ENCODE measurements at places on chromosomes 11 and 22.

GRCh38 chr11:128596250-128596649 lies 8.9 kb upstream of the ETS1 start:
- no peak for DNase-seq

DNA sequence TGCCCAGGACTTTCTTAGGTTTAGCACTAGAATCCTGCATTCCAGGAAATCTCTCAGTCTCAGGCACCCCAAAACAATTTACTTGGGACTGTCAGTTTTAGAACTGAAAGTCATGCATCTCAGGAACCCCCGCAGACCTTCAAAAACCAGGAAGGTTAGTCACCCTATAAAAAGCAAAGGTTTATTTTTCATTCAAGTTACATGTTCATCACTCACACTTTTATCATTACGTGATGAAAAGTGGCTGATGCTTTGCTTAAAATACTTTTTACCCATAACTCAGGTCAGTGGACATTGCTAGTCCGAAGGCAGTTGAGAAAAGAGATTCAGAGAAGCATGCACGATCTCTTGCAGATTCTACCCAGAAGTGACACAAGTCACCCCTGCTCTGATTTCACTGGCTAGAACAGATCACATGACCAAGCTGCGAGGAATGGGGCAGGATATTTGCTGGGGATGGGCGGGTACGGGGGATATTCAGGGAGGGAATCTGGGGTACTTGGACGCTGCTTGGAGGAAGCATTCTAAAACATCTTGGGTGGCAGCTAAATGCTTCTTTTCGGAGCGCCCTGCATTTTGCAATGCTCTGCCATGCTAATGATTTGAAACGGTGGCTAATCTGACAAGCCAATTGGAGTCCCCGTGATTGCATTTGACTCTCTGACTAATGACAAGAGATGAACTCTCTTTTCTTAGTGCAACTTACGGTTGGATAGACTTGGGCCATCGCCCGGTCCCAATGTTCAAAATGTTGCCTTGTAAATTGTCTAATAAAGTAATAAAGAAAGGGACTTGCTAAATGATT lies 110.2 kb downstream of the MIAT start:
- DNase-seq = no peak

DNA sequence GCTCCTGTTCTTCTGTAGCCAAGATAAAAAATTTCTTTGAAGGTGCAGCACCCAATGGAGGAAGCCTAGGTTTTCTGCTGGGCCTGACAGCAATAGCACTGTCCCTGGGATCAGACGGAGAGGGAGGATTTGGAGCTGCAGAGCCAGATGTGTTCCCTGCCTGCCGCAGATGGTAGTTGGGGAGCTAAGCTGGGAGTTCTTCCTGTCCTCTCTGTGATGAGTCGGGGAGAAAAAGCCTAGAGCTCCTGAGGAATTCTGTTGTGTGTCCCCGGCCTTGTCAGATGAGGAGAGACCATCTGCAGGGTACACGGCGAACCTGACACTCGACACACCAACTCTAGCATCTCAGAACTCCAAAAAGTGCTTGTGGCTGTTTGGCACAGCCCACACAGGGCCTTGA lies 103.8 kb upstream of the CRYBB3 start:
- DNase-seq = no peak

GRCh38 chr11:26319906-26320305 lies 12.0 kb upstream of the ANO3 start:
- DNase-seq = no peak

- DNase-seq = no peak
Measured at GRCh38 chr11:132734217-132734616, 798.1 kb downstream of the OPCML start.

DNA sequence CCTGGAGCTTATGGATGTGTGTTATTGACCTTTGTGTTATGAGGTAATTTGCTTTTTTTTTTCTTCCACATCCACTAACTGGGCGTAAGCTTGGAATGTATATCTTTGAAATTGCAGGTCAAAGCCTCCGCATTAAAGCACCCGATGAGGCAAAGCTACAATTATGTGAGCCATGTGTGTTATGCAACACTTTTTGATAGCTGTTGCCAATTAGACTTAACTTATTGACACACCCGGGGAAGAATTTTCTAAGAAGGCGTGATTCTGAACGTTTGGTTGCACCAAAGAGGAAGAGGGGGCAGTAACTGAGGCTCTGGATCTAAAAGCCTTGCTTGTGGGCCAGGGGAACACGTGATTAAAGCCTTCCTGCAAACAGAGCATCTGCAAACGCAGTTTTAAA lies 610 bp upstream of the TEX12 start:
- DNase-seq = no peak

DNA sequence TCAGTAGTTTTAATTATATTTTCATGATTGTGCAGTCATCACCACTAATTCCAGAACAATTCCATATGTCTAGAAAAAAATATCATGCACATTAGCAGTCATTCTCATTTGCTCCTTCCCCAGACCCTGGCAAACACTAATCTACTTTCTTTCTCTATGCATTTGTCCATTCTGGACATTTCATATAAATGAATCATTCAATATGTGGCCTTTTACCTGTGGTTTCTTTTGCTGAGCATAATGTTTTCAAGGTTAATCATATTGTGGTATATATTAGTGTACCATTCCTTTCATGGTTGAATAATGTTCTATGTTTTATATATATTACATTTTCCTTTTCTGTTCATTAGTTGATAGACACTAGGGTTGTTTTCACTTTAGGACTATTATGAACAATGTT lies 811.1 kb upstream of the RAG2 start:
- no peak for DNase-seq

DNA sequence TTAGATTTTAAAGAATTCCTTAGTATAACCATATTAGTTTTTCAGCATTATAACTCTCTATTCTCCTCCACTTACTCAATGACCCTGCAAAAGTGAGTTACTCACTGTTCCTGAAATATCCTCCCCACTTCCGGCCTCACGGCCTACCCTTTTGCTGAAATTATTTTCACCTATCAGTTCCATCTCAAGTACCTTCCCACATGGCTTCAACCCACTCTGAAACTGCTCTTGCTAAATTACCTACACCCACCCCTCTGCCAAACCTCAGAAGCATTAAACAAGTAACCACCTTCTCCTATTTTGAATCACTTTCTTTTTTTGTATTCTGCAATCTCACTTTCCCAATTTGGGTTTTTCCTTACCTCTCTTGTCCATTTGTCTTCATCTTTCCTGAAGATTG lies 37.7 kb downstream of the OR5P2 start:
- no peak for DNase-seq

DNA sequence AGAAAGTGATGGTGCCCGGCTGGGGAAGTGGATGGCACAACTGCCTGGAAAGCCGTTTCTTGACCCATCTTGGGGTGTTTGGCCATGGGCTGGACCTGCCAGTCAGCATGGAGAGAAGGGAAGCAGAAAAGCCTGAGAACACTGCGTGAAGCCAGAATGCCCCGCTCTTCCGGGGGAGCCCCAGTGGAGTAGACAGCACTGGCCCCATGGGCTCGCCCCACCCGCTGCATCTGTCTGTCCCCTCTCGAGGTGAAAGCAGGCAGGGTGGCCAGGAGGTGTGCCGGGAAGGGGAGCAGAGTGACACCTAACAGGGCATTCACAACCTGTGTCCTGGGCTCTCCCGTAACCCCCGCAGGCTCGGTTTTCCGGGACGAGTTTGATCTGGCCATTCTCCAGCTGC lies 57.1 kb upstream of the TBCEL start:
- DNase-seq = no peak

- DNase-seq = no peak
Measured at GRCh38 chr11:34105957-34106504, 602 bp downstream of the NAT10 start.

DNA sequence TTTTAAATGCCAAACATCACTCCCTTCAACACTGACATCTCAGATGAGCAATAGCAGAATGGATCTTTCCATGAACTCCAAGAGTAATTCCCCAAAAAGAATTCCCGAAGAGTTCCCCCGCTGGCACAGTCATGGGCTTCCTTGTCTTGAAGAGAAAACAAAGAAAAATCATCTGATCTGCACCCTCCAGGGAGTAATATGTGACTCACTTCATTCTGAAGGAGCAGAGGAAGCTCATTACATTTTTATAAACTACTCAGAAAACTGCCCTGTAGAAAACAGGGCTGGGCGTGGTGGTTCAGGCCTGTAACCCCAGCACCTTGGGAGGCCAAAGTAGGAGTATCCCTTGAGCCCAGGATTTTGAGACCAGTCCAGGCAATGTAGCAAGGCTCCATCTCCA lies 35.7 kb downstream of the CELSR1 start:
- DNase-seq = no peak

- no peak for DNase-seq
Measured at GRCh38 chr11:78426845-78427244, 9.2 kb upstream of the GAB2 start.

GRCh38 chr11:131350872-131351271 lies 19.5 kb upstream of the NTM start:
- DNase-seq = no peak

DNA sequence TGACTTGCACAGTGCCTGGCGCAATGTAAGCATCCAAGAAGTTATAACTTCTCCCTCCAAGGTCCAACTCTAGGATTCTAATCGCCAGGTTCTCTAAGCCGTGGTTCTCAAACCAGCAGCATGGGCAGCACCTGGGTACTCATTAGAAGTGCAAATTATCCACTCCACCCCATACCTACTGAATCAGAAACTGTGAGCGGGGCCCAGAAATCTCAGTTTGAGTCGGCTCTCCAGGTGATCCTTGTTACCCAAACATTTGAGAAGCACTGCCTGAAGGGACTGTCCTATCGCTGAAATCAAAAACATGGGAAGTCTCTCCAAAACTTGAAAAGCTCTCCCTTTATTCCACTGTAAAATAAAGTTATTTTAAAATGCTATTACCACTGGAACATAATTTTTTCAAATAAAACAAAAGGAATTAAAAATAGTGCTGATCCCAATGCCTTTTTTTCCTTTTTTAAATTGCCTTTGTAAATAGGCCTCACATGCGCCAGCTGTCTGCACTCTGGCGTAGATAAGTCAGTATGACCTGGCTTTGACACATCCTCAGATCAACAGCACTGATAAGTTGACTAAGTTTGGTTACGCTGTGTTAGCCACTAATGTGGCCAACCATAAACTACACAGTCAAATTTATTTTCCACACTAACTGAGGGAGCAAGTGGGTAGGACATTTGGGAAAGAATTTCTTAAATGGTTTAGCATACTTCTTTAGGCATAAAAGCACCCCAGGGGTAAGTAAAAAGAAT lies 8.4 kb upstream of the CTR9 start:
- no peak for DNase-seq

All from NCI-H2029 (cell line).